ENCODE measurements at places on chromosomes 6 and 20.
A peak's percentile ranks its signal among the peaks of the same experiment; 100 is the strongest.

DNA sequence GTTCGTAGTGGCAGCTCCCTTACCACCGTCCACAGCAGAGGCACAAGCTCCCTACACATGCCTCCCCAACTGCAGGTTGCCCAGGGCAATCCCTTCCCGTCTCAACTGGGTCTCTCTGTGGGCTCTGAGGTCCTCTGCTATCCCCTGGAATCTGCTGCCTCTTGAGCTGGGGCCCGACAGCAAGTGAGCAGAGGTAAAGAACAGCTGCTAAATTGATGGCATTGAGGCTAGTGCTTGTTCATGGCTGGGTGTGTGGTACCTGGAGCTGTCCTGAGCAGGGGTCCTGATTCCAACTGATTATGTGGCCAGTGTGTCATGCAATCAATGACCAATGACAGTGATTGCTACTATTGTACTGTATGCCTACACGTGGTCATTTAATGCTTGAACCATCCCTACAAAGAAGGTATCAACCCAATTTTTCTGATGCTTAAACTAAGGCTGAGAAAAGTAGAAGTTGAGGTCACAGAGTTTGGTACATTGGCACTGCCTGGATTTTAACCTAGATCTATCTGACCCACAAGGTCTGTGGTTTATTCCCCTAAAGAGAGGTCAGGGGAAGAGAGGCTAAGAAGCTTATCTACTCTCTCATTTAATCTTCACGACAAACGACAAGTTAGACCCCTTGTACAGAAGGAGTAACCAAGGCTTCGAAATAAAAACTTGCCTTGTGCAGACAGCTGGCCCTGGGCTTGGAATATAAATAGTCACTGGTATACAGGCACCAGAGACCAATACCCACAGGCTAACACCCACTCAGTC, 41.1 kb downstream of the HNF4A start:
- DNase-seq = no peak

DNA sequence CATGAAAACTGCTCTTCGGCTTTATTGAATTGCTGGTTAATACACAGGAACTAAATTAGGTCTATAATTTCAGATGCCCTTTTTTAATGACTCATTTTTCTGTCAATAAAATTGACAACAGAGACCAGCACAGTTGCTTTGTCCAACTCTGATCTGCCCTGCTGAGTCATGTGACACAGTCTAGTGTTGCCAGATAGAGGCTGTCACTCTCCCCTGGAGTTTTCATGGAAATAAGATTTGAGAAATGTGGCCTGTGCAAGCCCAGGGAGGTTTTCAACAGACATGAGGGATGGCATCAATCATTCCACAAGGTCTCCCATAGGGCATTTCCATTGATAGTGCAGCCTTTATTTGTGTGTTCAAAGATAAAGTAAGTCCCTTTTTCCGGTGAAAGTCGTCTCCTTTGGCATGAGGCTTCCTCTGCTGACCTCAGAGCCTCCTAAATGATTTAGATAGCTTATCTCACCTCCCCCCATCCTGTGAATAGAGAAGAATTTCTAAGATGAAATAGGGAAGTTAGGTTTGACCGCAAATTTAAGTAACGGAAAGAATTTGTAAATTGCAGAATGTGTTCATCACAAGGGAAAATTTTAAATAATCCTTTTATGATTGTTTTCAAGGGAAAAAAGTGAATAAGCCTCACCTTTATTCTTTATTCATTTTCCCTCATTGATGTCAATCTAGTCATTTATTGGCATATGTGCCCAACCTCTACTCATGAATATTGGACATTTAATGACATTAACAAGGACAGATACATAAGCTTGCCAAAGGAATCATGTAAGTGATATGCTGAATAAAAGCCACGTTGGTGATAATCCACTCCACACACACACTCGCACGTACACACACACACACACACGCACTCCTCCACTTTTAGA, 277.7 kb downstream of the ADGB start:
- no peak for DNase-seq

GRCh38 chr6:116406678-116407345, 36.1 kb downstream of the DSE start:
- DNase-seq = no peak

GRCh38 chr6:81126150-81126549, 626.3 kb downstream of the TENT5A start:
- no peak for DNase-seq

DNA sequence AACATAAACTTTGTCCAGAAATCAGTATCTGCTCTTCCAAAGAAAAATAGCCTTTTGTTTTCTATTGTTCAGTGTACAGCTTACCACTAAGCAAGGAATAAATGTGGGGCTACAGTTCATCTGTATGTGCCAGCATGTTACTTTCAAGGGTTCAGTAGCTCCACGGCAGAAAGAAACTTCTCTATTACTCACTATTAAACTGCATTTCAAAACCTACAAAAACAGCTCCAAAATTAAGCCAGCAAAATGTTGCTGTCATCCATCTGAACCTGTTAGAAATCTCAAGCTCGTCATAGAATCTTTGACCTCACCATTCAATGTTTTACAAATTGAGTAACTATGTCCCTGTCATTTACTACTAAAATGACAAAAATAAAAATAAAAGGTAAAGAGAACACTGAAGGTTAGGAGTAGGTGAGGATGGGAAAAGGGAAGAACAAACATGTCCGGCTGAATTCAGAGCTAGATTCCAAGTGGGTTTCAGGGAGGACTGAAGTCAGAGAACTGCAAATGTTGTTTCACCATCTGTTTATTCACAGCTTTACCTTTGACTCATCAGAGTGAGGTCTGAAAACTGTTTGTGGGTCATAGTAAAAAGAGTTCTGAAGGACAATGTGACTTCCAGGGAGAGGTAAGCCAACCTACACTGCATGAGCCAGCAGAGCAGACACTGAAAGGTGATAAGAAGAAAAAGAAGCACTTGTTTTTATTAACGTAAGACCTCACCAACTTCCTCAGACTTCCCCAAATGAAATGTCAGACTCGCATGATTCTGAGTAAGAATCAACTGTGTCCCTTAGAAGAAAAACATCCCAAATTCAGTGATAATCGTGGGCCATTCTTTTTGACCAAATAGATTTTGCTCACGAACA, 62.0 kb downstream of the ATXN1 start:
- DNase-seq = no peak

DNA sequence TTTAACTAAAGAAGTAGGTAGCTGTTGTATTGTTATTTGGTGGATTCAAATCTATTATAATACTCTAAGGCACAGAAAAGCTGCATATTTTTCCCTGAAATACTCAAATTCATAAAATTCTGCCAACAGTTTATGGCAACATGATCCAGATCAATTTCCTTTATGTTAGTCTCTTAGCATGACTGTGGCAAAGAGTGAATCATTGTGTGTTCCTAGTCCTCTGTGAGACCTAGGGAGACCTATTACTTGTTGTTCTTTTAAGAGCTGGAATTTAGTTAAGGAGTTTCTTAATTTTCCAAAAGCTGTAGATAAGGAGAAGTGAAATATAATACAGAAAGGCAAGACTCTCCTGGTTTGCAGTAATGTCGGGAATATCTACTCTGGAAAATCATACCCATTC, 149.6 kb downstream of the RIMS1 start:
- no peak for DNase-seq

- no peak for DNase-seq
Observed at GRCh38 chr20:43508106-43508505, 609 bp downstream of the L3MBTL1 start.

DNA sequence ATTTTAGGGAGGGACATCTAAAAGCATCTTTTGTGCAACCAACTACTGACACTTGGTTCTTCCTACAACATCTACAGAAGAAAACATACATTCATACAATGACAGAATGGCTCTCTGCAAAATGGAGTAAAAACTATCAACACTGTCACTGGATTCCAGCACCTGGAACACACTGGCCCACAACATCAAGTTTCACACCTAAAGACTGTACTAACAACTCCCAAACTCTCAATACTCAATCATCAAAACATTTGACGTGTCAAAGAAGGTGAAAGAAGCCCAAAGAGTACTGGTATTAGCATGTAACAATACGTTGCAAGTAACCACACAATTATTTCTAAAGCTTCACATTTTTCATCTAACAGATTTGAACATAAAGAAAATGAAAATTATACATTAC, 2.1 kb downstream of the CPNE1 start:
- no peak for DNase-seq

- DNase-seq = no peak
Observed at GRCh38 chr6:14276667-14277404, 159.3 kb downstream of the CD83 start.

GRCh38 chr20:844473-845225, 11.1 kb downstream of the FAM110A start:
- DNase-seq = peak; percentile 89

DNA sequence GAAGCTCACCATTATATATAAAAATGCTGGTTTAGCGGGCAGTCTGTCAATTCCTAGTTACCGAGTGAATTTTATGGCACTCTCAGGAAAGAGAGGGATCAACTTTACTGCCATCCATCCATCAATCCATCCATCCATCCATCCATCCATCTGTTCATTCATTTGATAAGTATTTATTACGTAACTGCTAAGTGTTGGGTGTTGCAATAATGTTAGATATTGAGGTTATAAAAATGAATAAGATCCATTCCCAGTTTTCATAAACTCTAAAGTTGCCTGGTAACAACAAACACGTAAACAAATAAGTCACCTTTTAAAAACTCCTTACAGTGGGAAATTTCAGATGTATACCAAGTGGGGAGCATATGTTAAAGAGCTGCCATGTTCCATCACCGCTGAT, 36.8 kb downstream of the SASH1 start:
- no peak for DNase-seq

GRCh38 chr6:81767163-81767891, 14.8 kb upstream of the TENT5A start:
- no peak for DNase-seq

GRCh38 chr20:37695684-37696342, 2.0 kb downstream of the CTNNBL1 start:
- DNase-seq = no peak

GRCh38 chr6:15593798-15594197, 69.0 kb downstream of the DTNBP1 start:
- no peak for DNase-seq

DNA sequence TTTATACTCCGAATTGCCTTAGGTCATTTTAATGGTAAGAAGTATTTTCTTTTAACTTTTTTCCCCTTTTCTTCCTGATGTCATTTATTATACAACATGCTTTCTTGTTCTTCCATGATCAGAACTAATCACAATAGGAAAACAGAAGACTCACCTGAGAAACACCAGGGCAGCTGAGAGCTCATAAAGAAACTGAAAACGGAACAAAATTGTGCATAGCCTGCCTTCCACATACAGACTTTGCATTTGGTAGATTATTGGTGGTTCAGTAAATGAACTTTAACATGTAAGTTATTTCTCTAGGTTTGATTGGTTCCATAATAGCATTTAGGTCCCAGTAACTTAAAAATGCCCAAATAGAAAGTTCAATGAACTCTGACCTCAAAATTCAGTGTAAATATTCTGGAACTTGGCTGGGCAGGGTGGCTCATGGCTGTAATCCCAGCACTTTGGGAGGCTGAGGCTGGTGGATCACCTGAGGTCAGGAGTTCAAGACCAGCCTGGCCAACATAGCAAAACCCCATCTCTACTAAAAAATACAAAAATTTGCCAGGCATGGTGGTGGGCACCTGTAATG, 161.1 kb upstream of the DTNBP1 start:
- DNase-seq = no peak

DNA sequence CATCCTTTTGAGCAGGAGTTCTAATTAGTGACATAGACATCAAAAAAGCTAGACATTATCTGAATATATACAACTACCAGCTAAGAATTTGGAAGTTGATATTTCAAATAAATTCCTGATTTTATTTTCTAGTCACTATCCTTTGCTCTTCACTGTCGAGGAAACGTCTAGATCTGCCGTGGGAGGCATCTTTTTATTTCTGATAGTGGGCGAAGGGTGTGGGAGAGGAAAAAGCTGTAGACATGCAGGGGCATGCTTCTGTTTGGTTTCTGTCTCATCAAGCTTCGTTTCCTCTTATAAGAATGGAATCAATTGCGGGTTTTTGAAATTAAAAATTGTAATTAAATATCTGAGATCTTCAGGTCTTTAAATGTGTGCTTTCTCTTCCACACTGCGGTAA, 16.2 kb upstream of the C6orf118 start:
- no peak for DNase-seq

GRCh38 chr20:48689388-48689787, 138.4 kb downstream of the PREX1 start:
- DNase-seq = no peak

- peak; percentile 82 for DNase-seq
Observed at GRCh38 chr6:79421707-79422484, 115.3 kb downstream of the LCA5 start.

DNA sequence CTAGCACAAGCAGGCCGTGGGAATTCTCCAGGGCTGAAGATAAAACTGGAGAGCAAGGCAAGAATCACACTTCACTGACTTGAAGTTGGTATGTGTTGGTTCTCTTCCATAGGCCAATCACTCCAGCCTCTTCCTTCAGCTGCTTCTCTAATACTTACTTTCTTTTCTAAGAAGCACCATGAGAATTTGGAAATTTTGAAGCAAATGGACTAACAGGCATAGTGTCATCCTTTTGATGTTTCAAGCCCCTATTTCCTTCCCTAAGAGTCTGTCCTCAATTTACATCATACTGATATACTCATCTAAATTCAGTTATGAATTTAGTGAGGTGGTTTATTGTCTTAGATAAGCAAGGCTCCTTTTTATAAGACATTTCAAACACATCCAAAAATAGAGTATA, 24.0 kb downstream of the SLC26A8 start:
- no peak for DNase-seq

- no peak for DNase-seq
Observed at GRCh38 chr6:132811276-132811675, 3.1 kb upstream of the RPS12 start.

- DNase-seq = no peak
Observed at GRCh38 chr6:19731282-19731681, 105.9 kb upstream of the ID4 start.

- no peak for DNase-seq
Observed at GRCh38 chr6:150966786-150967185, 101.3 kb downstream of the MTHFD1L start.

DNA sequence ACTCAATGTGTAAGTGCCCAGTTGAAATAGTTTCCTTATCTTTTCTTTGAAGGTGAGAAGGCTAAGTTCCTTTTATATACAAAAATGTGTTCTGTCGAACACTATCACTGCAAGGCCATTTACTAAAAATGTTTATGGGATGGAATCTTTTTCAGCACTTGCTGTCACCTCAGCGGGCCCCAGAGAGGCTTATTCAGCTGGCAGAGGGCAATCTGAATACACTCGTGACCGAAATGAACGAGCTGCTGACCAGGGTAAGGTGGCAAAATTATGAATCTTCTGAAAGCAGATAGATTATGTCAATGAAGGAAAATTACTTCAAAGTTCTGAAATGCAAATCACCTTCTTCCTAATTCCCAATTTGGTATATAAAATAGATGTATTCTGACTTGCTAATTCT, 340.2 kb downstream of the ARHGAP18 start:
- no peak for DNase-seq

DNA sequence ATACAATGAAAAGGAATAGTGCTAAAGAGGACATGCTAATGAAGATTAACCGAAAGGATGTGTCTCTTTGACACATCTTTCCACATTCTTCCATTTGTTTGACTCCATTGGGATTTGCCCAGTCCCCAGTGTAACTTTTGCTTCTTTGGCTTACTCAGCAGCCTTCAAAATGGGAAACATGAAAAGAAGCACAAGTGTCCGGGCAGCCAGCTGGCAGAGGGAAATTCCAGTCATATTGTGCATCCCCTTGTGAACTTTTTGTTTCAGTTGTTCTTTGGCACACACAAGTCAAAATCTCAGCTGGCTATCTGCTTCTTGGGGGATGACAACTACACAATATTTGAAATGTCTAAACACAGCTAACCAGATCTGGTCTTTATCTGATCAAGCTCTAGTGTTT, 157.4 kb downstream of the OGFRL1 start:
- DNase-seq = no peak

- DNase-seq = peak; percentile 41
Observed at GRCh38 chr20:60011512-60012507, 53.6 kb downstream of the CDH26 start.

All from NCI-H1417 treated with DMSO at 0.1 percent for 48 hours (cell line).